ENCODE measurements at places on chromosomes 2 and 18.

DNA sequence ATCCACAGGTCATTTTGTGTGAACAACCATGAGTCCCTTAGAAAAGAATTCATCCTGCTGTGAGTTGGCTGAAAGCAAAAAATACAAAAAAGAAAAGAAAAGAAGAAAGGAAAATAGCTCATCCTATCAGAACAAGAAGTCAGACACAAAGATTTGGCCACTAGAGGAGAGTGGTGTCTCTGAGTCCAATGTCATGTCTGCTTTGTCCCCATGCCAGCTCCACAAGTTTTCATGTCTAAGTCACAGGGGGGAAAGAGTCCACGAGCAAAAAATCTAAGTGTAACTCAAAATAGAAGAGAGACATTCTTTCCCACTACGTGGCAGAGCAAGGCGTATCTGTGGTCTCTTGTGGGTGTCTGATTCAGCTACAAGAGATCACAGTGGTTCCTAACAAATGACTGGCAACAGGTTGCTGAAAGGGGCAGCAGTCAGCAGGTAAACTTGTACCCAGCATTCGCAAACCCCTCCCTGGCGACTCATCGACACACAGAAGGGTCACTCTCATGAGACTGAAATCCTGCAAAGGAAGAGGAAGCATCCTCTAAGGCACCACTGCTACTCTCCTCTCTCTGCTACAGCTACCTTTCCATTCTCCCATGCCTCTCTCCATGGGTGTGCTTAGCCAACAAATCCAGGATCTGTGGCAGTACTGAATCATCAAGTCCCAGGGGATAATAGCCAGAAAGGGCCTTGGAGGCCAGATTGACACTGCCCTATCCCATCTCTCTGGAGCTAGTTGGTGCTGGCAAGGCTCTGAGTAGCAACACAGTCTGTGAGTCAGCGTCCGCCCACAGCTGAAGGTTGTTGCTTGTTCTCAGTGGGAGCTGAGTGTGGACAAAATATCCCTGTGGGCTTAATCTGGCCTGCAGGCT lies 123.0 kb upstream of the SLC39A10 start:
- peak; percentile 10 for DNase-seq

DNA sequence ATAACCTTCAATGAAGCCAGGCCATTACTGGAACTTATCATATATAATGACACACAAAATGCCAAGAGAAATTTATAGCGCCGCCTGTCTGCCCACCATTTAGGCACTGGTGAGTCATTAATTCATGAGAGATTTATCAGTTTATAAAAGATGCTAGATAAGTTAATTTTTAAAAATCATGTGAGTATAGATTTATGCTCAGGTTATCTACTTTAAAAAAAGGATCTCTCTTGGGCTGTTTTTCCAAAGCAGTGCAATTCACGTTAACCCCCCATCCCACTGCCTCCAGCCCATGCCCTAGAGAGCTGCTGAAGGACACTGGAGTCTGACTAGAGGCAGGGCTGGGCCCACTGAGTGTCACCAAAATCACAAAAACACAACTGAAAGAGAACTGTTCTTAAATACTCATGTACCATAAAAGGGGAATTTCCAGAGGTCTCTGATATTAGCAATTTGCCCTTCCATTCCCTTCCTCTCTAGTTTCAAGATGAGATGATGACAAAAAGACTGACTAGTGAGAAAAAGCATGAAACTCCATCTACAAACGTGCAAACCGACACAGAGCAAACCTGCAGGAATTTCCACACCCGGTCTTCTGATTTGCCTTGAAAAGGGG lies 160.8 kb downstream of the BCL2 start:
- DNase-seq, result no peak

DNA sequence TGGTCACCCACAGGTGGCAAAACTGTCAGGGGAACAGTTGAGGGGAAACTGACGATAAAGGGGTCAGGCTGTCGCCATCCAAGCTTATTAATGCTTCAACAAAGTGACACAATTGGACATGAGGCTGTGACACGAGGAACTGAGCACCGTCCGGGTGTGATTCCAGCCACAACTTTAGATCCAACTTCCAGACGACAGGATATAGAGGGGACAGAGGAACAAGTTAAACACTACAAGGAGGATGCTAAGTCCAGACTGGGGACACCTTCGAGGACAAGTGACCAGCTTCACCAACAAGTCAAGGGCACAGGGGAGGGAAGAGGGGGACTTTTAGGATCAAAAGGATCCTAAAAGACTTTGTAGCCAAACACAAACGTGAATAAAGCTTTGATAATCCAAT lies 23.8 kb downstream of the BOK start:
- DNase-seq, result no peak

GRCh38 chr2:45483997-45484396 lies 127.1 kb downstream of the SRBD1 start:
- no peak for DNase-seq

DNA sequence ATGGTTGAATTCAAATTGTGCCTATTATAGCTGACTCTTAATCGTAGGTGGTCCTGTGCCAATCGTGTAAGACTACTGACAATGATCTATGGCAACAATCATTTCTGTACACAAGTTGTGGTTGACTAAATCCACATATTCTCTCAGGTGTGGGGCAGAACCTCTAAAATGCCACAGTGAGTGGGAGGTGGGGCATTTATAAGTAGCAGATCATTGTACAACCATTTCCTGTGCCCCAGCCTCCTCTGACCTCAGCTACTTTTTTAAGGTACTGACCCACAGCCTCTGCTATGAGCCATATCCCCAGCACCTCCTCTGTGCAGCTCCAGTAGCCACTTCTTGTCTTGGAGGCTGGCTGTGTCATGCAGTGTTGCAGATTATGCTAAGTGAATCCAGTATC lies 48.6 kb upstream of the RAPH1 start:
- DNase-seq, result no peak

Measured in stimulated activated CD4-positive, alpha-beta T cell treated with anti-CD3 and anti-CD28 coated beads, TNF-alpha, amount 100 ng/mL, for 1 hour (primary cell).